GF-D8 (cell line): ENCODE measurements at places on chromosomes 16 and 17.

- no peak for DNase-seq
Measured at GRCh38 chr16:26204138-26204537, 512.4 kb downstream of the HS3ST4 start.

DNA sequence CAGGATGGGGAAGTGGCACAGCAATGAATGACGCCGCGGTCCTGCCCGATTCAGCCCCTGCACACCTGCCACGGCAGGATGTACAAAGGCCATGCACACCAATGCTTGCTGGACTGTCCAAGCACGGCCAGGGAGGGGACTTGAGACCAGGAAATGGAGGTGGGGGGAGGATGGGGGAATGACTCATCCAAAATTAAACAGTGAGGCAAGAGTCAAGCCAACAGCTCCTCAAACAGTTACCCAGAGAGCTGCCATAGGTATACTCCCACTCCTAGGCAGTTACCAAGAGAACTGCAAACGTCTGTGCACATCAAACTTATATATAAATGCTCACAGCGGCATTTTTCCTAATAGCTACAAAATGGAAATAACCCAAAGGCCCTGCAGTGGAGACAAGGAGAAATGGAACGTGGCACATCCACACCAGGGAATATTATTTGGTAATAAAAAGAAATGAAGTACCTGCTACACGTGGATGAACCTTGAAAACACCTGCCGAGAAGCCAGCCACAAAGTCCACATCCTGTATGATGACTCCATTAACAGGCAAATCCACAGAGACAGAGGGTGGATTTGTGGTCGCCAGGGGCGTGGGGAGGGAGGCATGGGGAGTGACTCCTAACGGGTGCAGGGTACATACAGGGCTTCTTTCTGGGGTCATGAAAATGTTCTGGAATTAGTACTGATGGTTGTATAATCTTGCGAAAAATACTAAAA is 54.1 kb downstream of the VAC14 start:
- DNase-seq = peak; percentile 24

- DNase-seq = no peak
Measured at GRCh38 chr16:49120631-49121030, 161.0 kb downstream of the CBLN1 start.

DNA sequence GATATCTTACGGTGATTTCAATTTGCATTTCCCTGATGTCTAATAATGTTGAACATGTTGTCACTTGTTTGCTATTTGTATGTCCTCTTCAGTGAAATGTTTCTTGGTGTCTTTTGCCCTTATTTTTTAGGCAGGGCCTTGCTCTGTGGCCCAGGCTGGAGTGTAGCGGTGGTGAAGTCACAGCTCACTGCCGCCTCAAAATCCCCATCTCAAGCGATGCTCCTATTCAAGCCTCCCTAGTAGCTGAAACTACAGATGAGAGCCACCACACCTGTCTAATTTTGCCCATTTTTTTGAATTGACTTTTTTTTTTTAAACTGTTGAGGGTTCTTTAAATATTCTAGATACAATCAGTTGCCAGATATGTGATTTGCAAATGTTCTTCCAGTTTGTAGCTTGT is 8.3 kb downstream of the UBE2G1 start:
- no peak for DNase-seq

DNA sequence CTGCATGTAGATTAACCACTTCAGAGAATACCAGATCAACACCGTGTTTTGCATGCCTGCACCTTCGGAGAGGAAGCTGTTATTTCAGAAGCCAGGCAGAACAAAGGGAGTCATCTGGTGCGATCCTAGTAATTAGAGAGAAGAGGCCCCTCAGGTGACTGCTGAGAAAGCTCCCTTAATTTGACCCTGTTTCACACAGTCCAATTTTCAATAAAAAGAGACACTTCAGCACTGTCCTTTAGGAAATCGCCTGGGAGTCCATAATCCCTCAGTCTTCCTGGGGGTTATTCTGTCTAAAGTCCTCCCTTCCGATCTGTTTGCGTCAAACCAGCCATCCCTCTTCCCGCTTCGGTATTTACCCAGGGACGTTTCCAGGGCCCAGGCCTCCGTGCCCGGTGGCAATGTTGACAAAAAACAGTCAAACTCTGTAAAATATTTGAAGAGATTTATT is 23.4 kb upstream of the TNRC6C start:
- no peak for DNase-seq

GRCh38 chr17:77245162-77245926 is 104.6 kb downstream of the SEC14L1 start:
- DNase-seq = no peak

GRCh38 chr16:11915114-11915643 is 577 bp downstream of the GSPT1 start:
- DNase-seq = no peak

- DNase-seq = no peak
Measured at GRCh38 chr16:71754108-71754507, 29.6 kb upstream of the PHLPP2 start.

- no peak for DNase-seq
Measured at GRCh38 chr16:54270711-54271110, 15.9 kb downstream of the IRX3 start.

DNA sequence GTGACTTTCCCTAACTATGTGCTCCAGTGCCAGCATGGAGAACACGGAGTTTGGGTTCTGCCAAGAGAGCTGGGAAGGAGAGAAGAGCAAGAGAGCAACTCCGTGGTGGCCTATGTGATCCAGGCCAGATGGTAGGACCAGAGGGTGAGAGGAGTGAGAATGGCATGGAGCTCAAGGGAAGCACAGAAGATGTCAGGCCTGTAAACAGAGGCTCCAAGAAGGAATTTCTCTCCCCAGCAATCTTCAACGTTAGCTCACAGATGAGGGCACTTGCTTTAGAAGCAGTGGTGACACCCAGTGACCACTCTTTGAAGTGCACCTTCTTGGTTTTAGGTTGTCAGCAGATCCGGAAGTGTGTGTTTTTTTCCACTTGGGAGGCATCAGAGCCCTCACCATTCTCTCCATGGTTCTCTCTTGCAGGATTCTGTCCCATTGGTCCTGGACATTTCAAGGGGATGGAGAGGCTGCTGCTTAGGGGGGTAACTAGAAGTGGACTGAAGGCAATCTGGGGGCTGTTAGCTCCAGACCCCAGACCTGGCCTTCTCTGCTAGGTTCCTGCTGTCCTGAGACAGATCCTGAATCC is 18.1 kb upstream of the TMEM98 start:
- DNase-seq = no peak

GRCh38 chr17:4715063-4715744 is 4.8 kb downstream of the ARRB2 start:
- DNase-seq = peak; percentile 10

- no peak for DNase-seq
Measured at GRCh38 chr17:19248928-19249574, 11.9 kb downstream of the EPN2 start.

DNA sequence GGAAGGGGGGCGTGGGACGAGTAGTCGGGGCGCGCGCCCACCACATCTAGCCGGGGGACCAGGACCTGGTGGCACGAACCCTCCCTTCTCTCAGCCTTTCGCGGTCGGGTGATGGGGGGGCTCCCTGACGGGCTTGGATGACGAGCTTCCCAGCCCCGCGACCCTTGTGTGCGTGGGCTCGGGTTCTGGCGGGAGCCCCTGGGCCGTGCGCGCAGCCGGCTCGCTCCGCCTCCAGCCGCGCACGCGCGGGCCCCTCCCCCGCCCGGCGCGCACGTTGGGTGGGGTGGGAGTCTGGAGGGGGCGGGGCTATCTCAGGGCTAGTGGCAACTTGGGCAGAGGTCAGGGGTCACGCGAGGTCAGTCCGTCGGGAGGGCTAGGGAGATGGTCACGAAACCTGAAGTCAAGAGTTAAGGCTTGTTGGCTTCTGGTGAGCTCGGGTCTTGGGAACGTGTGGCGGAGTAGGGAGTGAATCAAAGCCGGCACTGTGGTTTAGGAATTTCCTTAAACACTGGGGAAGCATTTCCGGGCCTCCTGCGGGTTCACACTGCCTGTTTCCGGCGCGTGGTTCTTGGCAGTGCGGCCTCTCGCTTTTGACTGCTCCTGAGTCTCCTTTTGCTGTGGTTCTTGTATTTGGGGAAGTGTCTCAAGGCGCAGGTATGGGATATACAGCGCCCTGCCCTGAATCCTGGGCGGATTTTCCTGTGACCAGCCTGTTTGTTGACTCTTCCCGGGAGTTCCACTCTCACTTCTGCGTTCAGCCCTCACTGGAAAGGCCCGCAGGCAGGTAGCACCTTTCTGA is at the start of gene SRCAP:
Gene SRCAP (plus strand): TSS at position 356 of the 799 bp plus-strand sequence. CDS start 1,654 bp downstream, outside the sequence.
- DNase-seq = peak; percentile 76

GRCh38 chr16:67547423-67548264 is 14.7 kb upstream of the CTCF start:
- DNase-seq = peak; percentile 90

GRCh38 chr16:31441956-31442355 is 633 bp downstream of the ZNF843 start:
- DNase-seq = no peak

DNA sequence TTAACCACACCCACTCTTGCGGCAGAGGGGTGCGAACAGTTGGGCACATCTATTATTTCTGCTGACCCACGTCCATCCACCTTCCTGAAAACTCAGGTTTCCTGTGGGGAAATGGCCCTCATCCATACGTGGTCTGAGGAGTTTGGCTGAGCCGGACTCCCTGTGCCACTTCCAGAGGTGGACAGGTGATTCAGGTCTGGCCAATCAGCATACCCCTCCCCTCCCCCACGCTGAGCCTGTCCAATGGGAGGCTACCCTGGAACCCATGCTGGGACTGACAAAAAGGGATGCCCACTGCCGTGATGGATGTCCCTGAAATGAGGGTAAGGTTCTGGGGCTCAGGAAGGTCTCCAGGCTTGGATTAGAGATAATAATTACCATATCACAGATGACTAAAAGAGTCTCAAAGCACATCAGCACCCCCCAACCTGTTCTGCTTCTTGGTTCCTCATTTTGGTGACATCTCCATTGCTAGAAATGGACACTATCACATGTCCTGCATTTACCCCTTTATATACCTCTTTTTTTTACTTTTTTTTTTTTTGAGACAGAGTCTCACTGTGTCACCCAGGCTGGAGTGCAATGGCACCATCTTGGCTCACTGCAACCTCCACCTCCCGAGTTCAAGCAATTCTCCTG is 5.3 kb upstream of the MAPK7 start:
- no peak for DNase-seq

- DNase-seq = no peak
Measured at GRCh38 chr17:30396129-30396528, 17.4 kb downstream of the CPD start.

DNA sequence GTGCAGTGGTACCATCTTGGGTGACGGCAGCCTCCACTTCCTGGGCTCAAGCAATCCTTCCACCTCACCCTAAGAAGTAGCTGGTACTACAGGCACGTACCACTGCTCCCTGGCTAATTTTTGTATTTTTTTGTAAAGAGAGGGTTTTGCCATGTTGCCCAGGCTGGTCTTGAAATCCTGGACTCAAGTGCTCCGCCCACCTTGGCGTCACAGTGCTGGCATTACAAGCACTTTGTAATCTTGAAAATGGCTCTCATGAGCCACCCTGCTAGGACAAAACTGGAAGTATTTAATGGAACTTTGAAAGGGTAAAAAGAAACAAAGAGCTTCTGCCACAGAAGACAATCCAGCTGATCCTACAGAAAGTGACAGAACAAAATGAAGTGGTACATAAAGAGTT is 9.2 kb downstream of the SUMO2 start:
- no peak for DNase-seq
